CD4-positive, alpha-beta T cell treated with Interleukin-17A for 4 hours (primary cell): ENCODE measurements at places on chromosomes 16 and 17.

DNA sequence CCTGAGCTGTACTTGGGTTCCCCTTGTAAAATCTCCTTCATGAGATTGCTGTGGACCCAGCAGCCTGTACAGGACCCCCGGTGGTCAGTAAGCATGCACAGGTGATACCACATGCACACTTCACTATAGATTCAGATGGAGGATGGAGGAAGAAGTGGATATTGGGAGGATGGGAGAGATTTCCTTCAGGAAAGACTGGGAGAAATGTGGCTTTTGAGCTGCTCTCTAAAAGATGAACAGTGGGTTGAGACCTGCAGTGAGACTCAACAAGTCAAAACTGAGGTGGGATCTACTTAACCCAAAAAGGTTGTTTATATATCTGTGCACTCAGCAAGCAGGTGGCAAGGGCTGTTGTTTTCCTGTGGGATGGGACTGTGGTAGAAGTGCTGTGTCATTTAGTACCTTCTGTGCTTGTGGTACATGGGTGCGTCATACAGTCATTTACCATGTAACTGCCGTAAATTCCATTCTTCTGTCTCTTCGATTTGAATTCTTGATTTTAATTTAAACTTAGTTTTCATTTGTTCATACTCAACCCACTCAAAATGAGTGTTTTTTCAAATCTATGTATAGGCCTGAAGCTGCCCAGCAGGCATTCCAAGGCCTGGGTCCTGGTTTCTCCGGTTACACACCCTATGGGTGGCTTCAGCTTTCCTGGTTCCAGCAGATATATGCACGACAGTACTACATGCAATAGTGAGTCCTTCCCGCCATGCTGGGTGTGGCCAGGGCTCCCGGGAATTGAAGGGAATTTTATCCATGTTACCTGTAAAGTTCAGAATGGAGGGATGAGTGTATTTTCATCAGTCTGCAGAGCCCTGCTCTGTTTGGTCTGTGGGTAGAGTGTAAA is 6.9 kb downstream of the HERPUD1 start:
- DNase-seq, result peak; percentile 44

- peak; percentile 83 for DNase-seq
Measured at GRCh38 chr17:32486701-32487472, at the start of gene CDK5R1. Gene CDK5R1 (plus strand): TSS chr17:32486993. CDS start chr17:32487621, 628 bp downstream.

- no peak for DNase-seq
Measured at GRCh38 chr17:82980632-82981031, 98.8 kb upstream of the METRNL start.

GRCh38 chr16:4053301-4053845 is 62.9 kb downstream of the ADCY9 start:
- no peak for DNase-seq

GRCh38 chr17:7435676-7436555 is 681 bp downstream of the TMEM102 start:
- DNase-seq, result peak; percentile 72

DNA sequence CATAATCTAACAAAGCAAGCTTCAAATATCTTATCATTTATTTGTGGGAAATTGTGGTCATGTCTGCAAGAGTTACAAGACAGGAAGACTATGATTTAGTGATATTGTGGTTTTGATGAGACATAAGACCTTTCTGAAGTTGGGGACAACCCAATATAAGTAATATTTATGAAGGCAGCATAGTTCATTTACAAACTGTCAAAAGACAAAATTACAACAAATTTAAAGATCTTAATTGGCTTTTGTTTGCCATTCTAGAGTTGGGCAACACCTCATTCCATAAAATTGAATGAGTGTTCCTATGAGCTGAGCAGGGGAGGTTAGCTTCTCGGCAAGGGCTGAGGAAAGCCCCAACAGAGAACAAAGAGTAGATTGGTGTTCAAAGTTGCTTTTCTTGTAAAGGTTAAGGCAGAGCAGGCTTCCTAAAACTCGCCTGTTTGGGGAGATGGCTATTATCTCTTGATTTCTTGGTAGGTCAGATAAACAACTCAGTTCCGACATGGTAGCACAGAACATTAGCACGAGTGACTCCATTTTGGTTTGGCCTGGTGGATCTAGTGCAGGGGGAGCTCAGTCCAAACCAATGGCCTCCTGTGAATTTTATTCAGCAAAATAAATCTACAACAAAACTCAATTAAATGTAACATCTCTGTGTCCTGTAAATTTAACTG is 10.9 kb upstream of the MMD start:
- DNase-seq, result no peak

DNA sequence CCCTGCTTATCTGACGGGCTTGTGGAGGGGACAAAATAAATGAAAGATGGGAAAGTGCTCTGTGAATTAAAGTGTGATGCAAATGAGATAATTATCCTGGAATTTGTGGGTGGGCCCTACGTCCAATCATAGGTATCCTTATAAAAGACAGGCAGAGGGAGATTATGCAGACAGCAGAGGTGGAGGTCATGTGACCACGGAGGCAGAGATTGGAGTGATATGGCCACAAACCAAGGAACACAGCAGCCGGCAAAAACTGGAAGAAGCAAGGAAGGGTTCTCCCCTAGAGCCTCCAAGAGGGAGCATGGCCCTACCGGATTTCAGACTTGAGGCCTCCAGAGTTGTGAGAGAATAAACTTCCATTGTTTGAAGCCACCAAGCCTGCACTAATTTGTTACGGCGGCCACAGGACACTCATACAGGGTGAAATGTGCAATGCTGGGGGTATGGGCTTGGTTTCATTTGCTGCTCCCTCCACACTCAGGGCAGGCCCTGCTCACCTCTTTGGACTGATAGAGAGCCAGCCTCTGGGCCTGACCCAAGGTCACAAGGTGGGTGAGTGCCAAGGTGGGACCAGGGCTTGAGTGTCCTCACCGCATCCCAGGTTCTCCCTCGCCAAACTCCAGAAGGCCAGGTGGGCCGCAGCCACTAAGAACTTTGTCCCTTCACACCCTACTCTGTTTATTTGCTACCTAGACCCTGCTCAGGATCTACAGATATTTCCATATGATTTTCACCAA is 149.6 kb upstream of the TNRC6C start:
- no peak for DNase-seq

DNA sequence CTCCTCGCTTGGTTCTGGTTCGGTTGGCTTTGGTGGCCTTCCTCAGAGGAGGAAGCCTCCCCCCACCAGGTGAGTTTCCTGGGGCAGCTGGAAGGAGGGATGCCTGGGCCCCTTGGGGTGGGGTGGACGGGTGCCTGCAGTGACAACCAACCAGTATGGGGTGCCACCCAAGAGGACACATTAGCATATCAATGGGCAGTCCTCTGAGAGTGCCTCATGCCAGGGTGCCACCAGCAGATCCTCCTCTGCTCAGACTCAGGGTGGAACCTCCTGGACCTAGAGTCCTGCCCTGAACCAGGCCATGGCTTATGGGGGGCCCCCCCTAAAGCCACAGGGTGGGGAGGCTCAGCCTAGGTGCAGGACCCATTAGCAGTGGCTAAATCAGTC is 2.7 kb downstream of the PPP1R1B start:
- DNase-seq, result no peak

DNA sequence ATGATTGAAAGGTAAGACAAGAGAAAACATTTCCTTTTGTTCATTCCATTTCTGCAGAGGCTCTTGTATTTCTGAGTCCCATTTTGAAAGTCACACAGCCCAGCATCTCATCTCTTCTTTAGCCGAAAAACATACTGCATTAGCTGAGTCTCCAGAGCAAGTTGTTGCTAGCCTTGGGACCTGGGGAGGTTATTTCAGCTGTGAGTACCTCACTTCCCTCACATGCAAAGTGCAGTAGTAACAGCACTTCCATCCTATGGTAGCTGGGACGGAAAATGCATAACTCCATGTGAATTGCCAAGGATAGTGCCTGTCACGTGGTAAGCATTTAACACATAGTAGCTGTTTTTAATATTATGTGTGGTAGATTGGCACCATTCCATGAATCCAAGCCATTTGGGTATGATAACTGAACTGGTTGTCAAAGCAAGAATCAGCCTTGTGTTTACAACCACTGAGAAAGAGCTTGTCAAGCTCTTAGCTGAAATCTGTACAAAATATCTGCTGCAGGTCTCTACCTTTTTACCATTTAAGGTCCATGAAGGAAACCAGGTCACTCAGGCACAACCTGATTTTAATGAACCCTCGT is 345.7 kb downstream of the CDH13 start:
- no peak for DNase-seq

DNA sequence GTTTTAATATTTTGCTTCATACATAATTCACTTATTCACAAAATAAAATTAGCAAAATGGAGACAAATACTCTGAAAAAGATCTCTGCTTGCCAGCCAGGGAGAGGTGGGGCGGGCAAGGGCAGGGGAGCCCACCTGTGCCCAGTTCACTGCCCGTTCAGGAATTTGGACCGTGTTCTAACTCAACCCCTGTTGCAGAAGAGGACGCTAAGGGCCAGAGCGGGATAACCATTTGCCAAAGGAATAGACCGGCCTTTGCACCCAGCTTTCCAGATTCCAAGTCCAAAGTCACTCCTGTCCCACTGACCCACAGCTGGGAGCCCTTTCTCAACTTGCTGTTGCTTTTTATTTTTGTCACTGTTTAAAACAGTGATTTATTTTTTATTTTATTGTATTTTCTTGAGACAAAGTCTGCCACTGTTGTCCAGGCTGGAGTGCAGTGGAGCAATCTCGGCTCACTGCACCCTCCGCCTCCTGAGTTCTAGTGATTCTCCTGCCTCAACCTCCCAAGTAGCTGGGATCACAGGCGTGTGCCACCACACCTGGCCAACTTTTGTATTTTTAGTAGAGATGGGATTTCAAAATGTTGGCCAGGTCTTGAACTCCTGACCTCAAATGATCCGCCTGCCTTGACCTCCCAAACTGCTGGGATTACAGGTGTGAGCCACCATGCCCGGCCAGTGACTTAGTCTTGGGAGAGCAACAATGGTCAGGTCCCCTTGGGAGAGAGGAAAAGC is 2.7 kb upstream of the PIEZO1 start:
- no peak for DNase-seq

GRCh38 chr16:69241926-69242325 is 55.0 kb downstream of the SNTB2 start:
- no peak for DNase-seq

- no peak for DNase-seq
Measured at GRCh38 chr17:28864991-28865849, 10.4 kb downstream of the ERAL1 start.

DNA sequence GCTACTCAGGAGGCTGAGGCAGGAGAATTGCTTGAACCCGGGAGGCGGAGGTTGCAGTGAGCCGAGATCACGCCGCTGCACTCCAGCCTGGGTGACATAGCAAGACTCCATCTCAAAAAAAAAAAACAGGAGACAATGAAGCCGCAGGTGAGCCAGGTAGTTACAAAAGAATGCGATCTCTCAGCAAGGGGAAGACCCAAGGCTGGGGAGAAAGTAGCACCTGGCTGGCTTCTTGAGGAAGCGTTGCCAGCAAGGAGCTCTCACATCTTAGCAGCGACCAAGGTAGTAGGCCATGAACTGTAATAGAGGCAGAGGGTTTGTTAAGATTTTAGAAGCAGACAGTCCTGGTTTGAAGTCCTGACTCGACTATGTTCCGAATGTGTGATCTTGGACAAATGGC is 175.0 kb downstream of the AIPL1 start:
- no peak for DNase-seq

DNA sequence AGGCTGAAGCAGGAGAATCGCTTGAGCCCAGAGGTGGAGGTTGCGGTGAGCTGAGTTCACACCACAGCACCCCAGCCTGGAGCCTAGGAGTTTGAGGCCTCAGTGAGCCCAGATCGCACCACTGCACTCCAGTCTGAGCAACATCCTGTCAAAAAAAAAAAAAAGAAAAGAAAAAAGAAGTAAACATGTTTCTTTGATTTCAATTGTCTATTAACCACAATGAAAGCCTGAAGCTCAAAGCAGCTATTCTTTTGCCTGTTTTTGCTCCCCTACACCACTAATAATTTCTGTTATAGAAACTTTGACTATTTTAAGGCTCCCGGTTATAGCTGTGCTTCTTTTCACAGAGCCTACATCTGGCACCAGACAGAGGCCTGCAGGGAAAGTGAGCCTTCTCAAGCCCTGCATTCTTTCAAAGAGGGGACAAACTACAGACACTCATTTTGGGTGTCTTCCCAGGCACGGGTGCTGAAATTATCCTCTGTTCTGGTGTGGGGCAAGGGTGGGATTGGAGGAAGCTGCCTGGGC is 14.2 kb upstream of the SLC52A1 start:
- DNase-seq, result peak; percentile 88

- no peak for DNase-seq
Measured at GRCh38 chr17:81401723-81402529, 6.7 kb downstream of the BAHCC1 start.

GRCh38 chr17:33234930-33235685 is 58.0 kb downstream of the ASIC2 start:
- no peak for DNase-seq

- no peak for DNase-seq
Measured at GRCh38 chr17:73133911-73134649, 30.7 kb upstream of the SSTR2 start.

DNA sequence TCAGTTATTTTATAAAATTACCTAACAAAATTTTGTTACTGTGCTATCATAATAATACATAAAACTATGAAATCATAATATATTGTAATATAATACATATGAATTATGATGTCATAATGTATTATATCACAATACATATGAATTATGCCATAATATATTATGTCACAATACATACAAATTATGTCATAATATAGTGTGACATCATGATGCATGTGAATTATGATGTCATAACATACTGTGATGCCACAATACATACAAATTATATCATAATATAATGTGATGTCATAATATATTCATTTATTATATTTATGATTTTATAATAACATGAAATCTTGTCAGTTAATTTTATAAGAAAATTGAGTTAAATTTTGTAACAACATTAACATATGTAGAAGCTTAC is 2021.6 kb downstream of the TP53TG3F start:
- no peak for DNase-seq

DNA sequence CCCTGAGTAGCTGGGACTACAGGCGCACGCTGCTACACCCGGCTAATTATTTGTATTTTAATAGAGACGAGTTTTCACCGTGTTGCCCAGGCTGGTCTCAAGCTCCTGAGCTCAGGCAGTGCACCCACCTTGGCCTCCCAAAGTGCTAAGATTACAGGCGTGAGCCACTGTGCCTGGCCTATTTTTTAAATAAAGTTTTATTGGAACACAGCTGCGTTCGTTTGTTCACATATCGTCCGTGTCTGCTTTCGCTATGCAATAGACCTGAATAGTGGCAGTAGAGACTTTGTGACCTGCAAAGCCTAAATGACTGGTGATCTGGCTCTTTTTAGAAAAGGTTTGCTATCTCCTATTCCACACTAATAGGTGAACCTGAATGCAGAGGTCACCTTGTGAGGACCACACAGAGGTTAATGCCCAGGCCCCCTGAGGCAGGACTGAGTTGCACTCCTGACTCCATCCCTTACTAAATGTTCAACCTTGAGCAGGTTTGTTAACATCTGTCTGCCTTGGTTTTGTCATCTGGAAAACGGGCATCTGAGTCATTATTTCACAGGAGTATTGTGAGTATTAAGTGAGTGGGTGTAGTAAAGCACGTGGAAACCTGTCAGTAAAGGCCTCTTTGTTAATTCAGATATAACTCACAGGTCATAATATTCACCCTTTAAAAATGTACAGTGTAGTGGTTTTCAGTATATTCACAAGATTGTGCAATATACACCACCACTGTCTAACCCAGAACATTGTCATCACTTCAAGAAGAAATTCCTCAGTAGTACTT is 157.5 kb upstream of the CACNG5 start:
- no peak for DNase-seq

GRCh38 chr17:49031965-49032928 is 35.1 kb downstream of the IGF2BP1 start:
- DNase-seq, result peak; percentile 35

GRCh38 chr17:7850701-7851437 is 4.0 kb upstream of the TMEM88 start:
- no peak for DNase-seq
